ENCODE measurements at places on chromosomes 6 and 20. TPM values are rescaled to one million over a fixed set of nuclear protein-coding genes. Genes with fewer than 3 reads are reported as not detected.
A peak's percentile ranks its signal among the peaks of the same experiment; 100 is the strongest.

The PPP1R14C gene
- not detected for total RNA-seq

The THEMIS gene
- total RNA-seq, result under 0.01 TPM

The BPIFA2 gene
- total RNA-seq, result not detected

DNA sequence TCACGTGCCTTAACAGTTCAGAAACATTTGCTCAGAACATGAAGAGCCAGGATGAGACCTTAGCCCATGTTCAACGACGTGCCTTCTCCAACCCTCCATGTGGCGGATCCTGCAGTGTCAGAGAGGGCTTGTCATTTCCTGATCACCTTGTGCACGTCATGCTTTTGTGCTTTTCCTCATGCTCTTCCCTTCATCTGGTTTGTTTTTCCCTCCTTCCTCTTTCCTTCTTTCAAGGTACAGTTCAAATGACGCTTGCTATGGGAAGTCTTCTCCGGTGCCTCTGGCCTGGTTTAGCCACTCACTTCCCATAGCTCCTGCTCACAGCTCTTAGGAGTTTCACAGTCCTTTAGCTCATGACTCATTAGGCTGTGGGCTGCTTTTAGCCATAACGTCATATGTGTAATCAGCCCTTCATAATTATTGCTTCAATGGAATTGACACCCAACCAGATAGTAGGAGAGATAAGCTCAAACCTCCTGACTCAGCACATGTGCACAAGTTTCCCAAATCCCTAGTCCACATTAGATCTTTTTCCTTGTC is 102.7 kb upstream of the CNKSR3 start:
- H3K4me3 ChIP-seq, result no peak overlapping the region
- H3K27me3 ChIP-seq, result no peaks in the 10 kb centered on the region
- DNase-seq, result peak; percentile 79
- H3K36me3 ChIP-seq, result no peaks in the 10 kb centered on the region

- no peaks in the 10 kb centered on the region for H3K27me3 ChIP-seq
- no peaks in the 10 kb centered on the region for H3K36me3 ChIP-seq
- H3K4me1 ChIP-seq, result no peaks in the 10 kb centered on the region
- no peak overlapping the region for H3K4me3 ChIP-seq
- H3K27ac ChIP-seq, result no peak overlapping the region
These were observed 200.0 kb downstream of the MANEA start for GRCh38 chr6:95777338-95777737.

DNA sequence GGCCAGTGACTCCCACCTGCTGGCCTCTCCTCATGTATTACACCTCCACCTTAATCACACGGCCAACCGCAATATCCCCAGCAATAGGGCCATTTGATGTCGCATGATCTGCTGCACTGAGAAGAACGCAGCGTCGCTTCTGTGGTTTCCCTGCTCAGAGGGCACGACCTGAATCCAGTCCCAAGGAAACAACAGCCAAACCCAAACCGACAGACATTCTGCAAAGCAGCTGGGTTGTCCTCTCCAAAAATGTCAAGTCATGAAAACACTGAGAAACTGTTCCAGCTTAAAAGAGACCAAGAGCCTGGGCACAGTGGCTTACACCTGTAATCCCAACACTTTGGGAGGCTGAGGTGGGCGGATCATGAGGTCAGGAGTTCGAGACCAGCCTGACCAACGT is 7.5 kb upstream of the BPI start:
- H3K36me3 ChIP-seq, result no peaks in the 10 kb centered on the region
- no peak overlapping the region for H3K27ac ChIP-seq
- DNase-seq, result no peak
- no peak overlapping the region for H3K4me3 ChIP-seq

GRCh38 chr20:13772529-13772928 is 12.2 kb downstream of the ESF1 start:
- peak; percentile 36 for DNase-seq

All from IMR-90 (cell line).